ENCODE measurements at places on chromosomes 12 and 14.

DNA sequence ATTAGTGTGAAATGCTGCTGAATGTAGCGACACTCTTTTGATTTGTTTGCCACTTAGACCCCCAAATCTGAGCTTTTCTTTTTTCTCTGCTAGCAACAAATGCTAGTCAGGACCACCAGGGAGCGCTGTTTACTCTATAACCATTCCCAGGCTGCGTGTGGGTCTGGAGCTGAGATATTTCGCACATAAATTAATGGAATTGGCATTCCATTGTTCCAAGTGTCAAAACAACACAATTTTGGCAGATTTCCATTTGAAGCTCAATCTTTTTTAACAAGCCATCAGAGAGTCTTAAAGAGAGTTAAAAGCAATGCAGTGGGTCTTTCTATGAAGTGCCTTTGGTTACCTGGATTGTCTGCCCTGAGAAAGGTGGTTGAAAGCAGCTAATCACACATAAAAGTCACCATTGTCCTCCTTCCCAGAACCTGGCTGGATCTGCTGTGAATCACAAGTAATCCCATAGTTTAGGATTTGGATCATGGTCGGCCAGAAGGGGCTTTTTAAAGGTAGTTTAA lies 7.4 kb upstream of the TMEM132C start:
- DNase-seq = no peak

GRCh38 chr12:64944966-64945365 lies 120.5 kb downstream of the TBC1D30 start:
- no peak for DNase-seq

- DNase-seq = no peak
These were observed 10.9 kb upstream of the ITGB7 start for GRCh38 chr12:53217931-53218307.

GRCh38 chr12:54704202-54704601 lies 56.0 kb upstream of the DCD start:
- no peak for DNase-seq

- DNase-seq = no peak
These were observed 177.0 kb upstream of the TBX3 start for GRCh38 chr12:114860969-114861368.

DNA sequence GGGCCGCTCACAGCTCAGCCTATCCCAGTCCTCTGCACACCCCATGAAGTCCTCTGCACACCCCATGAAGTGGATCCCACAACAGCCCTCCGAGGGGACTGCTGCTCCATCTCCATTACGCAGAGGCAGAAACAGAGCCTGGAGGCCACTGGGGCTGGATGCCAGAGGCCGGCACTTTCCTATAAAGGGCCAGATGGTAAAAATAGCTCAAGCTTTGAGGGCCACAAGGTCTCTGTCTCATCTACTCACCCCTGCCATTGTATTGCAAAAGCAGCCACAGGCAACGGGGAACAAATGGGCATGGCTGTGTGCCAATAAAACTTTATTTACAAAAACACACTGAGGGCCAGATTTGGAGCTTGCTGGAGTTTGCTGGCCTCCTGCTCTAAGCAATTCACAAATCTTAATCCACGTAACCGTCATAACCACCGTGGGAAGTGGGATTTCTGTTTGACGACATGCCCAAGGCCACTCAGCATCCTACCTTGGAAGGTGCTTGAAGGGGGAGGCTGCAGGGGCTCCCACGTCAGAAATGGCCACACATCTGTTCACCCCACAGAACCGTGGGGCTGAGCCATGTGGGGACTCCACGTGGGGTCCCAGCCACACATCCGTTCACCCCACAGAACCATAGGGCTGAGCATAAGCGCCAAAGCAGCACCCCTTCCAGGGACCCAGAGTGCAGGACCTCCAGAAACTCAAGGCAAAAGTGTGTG lies 92.0 kb downstream of the NCOR2 start:
- DNase-seq = no peak

- no peak for DNase-seq
These were observed 859.6 kb downstream of the BCL11B start for GRCh38 chr14:98412431-98412830.

DNA sequence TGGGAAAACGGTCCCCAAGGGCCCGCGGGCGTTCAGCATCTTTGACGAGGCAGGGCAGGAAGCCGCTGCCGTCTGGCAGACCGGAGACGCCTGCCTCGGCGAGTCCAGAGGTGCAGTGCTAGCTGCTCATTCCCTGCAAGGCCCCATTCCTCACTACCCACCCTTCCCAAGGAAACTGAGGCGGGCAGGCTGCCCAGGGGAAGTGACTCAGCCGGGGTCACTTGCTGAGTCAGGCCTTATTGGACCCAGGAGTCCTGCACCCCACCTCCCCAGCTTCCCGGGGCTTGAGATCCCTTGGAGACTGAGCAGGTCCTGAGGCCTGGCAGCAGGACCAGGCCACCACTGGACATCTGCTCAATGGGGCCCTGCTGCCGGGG lies 3.7 kb downstream of the SH2B3 start:
- no peak for DNase-seq
